ENCODE measurements at places on chromosomes 4 and X.

DNA sequence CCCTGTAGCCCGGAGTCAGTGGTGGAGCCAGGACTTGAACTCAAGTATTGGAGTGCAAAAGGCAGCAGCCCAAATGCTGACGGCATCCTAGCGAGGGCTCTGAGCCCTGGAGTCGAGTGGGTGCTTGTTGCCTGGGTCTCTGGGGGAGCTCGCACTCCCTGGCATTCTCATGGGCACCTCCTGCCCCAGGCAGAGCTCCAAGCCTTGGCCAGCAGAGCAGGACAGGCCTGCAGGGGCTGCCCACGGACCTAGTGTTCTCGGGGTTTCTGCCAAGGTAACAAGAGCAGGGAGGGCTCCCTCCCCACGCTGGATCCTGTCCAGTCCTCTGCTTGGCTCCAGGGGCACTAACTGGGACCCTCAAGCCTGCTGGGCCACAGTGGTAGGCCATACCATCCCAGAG, 17.6 kb upstream of the WFS1 start:
- DNase-seq: no peak

DNA sequence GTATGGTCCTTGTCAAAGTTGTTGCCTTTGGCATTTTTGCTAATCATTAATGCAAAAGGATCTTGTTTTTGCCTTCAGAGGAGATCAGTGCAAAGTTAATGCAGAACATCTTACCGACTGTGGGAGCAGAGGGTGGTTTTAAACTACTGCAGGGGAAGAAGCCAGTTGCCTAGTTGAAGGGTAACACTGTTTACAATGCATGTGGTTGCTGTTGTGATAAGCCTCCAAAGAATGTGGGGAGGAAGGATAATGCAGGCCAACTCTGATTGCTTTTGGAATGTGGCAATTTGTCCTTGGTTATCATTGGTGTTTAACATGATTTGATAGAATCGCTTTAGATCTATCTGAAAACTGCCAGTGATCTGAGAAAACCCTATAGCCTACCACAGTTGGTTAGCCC, 204.3 kb upstream of the TLL1 start:
- DNase-seq: no peak

GRCh38 chr4:133559987-133560386, 410.9 kb downstream of the PCDH10 start:
- DNase-seq: no peak

DNA sequence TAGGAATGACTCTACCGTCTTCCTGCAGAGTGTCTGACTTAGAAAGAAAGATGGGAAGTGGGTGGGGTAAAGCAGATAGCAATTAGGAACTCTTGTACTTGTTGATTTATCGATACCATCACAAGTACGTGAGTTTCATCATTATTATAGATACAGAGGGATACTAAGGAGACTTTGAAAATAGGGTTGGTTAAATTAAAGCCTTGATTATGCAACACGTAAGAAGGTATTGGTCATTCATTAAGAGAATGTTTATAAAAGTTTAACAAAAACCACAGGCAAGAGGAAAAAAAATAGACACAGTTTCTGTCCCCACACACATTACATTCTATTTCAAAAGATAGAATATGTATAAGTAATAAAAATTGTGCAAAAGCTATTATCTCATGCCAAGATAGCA, 65.9 kb upstream of the UGT2B7 start:
- DNase-seq: no peak

DNA sequence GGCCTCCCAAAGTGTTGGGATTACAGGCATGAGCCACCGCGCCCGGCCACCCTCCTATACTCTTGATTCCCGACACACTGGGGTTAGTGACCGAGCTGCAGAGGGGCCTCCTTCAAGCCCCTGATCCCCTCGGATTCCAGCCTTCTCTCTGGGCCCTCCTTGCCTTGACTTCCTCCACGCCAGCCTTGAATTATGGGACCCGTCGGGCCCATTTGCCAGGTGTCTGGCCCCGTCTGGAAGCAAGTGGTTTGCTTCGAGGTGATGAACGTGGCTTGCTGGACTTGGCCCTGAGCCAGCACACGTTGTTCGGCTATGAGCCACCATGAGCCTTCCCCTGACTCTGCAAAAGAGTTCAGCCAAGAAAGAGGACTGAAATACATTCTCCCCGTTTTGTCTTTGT, 37.4 kb upstream of the GRPEL1 start:
- DNase-seq: no peak

DNA sequence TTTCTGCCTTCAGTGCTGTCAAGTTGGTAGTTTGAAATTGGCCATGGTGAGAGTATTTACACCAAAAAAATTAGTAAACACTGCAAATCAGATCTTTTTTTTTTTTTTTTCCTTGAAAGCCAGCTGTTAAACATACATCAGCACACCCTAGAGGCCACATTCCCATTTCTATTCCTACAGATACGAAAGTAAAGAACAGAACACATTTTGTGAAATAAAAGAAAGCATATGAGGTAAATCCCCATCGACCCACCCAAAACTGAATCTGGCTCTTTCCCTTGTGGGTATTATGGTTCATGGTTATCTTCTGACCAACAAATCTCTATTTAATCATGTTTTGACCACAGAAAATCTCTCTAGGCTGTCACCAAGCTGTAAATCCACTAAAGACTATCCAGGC, 41.8 kb upstream of the AP1AR start:
- DNase-seq: no peak

- no peak for DNase-seq
Measured at GRCh38 chr4:37821953-37822605, 4.4 kb upstream of the PGM2 start.

DNA sequence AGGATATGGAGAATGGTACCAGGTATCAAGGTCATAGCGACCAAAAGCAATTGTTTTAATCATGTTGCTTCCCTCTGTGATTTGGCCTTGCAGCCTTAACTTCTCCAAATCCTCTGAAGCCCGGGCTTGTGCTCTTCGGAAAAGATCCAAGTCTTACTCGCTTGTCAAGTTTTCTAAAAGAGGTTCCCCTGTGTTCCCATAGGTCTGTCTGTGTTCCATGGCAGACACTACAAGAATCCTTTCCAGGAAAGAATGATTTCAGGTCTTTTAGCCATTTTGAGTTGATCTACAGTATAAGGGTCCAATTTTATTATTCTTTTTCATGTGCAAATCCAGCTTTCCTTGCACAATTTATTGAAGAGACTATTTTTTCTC, 710.6 kb upstream of the DIAPH2 start:
- DNase-seq: no peak

DNA sequence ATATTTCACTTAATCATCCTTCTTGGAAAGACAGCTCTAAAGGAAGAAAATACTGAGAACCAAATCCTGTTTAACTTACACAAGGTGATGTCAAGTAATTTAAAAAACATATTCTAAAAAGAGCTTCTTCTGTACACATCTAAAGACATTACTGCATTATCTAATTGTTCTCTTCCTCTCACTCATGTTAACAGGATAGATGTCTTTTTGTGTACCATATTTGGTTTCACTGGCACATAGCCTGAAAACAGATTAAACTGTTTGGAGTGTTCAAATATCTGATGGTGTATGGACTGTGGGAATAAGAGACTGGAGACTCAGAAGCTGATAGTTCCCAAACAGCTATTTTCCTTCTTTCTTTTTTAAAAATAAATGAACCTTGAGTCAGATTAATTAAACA, 213.3 kb upstream of the MAB21L2 start:
- DNase-seq: no peak

DNA sequence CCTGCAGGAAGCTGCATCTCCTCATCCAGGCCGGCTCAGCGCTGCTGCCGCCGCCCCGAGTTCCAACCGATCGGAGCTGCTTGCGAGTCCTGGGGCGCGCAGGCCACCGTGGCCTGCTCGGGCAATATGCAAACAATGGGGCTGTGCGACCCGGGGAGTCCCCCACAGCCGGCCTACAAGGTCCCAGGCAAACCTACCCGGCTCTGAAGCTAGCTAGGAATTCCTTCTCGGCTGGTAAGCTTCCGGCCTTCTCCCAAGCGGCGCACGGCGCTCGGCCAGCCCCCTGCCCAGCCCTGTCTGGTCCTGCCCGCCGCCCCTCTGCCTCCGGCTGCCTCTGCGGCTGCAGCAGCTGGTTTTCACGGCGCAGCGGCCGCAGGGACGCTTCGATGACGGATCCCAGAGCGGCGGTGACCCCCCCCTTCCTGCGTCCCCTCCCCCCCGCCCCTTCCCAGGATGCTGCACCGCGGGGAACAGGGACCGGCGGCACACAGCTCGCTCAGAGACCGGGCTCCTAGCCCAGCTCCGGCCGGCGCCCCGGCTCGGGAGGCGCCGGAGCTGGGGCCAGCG, 59.4 kb downstream of the TSC22D3 start:
- DNase-seq: no peak

GRCh38 chr4:156634612-156635011, 337.0 kb downstream of the PDGFC start:
- no peak for DNase-seq

GRCh38 chrX:10079231-10079630, 77.5 kb upstream of the CLCN4 start:
- no peak for DNase-seq

DNA sequence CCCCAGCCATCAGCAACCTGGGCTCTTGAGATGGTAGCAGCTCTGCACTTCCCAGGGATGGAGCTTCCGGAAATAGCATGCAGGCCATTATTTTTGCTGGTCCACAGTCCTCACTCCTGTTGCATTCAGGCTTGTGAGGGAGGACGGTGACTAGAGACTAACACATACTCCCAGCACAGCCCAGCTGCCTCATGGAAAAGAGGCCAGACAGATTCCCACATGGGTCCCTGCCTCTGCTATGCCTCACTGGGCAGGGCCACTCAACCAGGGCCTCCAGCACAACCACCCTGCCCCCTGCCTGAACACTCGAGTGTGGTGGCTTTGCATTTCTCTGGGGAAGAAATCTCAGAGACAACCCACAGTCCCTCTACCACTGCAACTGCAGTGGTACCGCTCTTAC, 1195.1 kb downstream of the PCDH18 start:
- DNase-seq: no peak

- DNase-seq: no peak
Measured at GRCh38 chr4:8296491-8296890, 26.9 kb downstream of the HTRA3 start.

DNA sequence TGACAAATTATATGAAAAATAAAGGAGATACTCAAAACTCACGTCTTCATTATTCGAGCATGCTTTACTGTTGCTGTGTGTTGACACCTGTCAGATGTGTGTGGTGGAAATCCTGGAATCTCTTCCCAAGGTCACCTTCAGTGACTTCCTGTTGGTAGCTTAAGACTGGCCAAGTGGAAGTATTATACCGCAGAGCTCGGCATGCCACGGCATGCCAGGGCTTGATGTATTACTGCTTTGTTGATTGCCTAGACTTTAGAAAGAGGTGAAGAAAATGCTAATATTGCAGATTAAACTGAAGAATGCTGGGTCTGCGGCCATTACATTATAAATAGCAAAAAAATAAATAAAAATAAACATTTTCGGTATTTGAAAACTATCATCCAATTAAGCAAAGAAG, 4.6 kb downstream of the TREX2 start:
- no peak for DNase-seq

- DNase-seq: no peak
Measured at GRCh38 chr4:132792310-132792709, 356.8 kb upstream of the PCDH10 start.

DNA sequence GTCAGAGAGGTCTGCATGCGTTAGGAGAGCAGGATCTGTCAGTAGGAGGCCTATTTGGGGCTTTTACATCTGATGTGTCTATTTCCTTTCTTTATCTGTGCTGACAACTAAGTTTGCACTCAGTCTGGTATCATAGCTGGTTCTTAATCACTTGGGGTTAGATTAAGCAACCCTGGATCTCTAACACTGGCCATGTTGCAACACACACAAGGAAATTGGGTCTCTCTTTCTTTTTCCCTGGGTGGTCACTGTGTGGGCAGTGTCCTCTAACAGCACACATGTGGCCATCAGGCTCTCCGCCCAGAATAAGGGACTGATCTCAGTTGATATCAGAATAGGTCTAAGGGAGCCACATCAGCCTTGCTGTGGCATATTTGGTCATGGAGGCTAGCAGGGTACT, 38.9 kb downstream of the IGFBP7 start:
- no peak for DNase-seq

DNA sequence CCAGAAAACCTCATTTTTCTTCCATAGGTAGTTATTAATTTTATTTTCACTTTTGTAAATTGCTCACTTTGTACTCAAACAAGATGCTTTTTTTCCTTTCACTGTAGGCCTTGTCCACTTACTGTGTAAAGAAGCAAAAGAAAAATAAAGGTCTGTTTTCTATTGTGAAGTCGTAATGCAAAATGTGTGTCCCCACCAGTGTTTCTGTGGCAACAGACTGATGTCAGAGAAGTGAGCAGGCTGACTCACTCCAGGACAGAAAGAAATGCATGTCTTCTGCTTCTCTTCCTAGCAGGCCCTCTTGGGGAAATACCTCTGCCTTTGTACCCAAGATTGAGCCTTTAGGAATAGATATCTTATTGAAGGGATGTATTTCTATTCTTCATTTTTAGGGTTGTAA, 30.3 kb downstream of the INPP4B start:
- DNase-seq: no peak

GRCh38 chrX:71618303-71618721, at the start of gene CXCR3:
TSS of gene CXCR3 (minus strand) at chrX:71618511. CDS start at chrX:71618449, 62 bp downstream.
- peak; percentile 48 for DNase-seq

GRCh38 chr4:6331018-6331417, 61.4 kb downstream of the WFS1 start:
- no peak for DNase-seq

- no peak for DNase-seq
Measured at GRCh38 chr4:166363198-166363597, 490.2 kb downstream of the TLL1 start.

DNA sequence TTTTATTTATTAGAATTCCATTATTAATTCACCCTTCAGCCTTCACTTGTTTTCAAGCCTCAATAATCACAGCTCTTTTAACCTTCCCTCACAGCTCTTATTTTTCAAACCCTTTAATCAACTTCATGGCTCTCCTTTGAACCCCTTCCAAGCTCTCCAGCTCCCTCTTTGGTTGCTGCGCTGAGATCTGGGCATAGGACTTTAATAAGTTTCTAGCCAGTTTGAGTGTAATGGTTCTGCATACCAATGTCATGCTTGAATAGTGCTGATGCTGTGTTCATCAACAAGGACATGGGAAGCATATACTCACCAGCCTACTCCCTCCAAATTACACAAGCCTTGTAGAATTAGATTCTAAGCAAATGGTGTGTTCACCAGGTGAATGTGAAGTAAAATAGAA, 3.5 kb upstream of the RNF212 start:
- DNase-seq: no peak

DNA sequence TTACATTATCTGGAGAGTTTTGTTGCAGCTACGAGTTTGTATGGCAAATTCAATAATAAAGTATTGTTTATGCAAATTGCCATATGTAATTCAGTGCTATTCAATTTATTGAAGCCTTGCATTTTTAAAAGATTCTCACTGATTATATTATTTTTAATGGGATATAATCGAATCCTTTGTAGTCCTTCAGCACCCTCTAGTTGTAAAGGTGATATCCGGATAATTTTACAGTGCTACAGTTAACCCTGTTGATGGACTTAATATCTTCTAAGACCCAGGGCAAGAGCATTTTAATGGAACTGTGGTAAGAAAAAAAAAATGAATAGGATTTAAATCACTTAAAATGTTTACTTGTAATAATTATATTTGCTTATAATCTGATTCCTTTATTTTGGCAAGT, 48.5 kb upstream of the GRIA2 start:
- DNase-seq: no peak

- no peak for DNase-seq
Measured at GRCh38 chr4:56531149-56531770, 25.7 kb downstream of the ARL9 start.

Measured in activated T-cell treated with anti-CD3 and anti-CD28 coated beads for 4 hours (primary cell).